LHCN-M2 (cell line): ENCODE measurements at places on chromosomes 6 and 20. TPM values are rescaled to one million over a fixed set of nuclear protein-coding genes. Genes with fewer than 3 reads are reported as not detected.

PLA2G7 gene
- total RNA-seq: not detected in 2 replicates

BMP7 gene
- not detected in 2 replicates for total RNA-seq

DNA sequence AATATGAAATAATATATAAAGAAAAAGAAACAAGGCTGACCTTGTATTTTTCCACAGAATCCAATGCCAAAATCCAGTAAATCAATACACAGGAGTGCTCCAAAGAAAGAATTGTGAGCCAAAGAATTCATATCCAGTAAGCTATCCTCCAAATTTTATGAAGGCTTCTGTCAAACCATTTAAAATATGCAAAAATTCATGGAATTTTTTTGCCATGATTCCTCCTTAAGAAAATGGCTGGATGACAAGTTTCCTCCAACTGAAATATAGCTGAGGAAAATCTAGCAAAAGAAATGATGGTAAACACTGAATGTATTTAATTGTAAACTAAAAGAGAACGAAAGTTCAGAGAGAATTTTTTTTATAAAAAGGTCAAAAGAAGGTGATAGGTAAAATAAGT lies 290.3 kb downstream of the UBE3D start:
- no peak for DNase-seq

DNA sequence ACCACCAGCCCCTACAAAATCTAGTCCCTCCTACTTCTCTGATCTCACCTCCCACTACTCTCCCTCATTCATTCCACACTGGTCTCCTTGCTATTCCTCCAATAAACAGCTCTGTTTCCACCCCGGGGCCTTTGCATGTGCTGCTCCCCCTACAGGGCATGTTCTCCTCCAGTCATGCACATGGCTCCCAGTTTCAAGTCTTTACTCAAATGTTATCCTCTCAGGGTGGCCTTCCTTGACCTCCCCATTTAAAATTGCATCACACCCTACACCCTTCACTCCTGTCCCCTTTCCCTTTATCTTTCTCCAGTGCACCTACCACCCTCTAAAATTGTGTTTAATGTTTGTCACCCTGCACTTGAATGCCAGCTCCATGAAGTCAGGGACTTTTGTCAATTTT lies 174.5 kb downstream of the MRPL14 start:
- no peak for DNase-seq

- no peak for DNase-seq
Observed at GRCh38 chr6:63567966-63568365, 4.3 kb upstream of the LOC128125822 start.

DNA sequence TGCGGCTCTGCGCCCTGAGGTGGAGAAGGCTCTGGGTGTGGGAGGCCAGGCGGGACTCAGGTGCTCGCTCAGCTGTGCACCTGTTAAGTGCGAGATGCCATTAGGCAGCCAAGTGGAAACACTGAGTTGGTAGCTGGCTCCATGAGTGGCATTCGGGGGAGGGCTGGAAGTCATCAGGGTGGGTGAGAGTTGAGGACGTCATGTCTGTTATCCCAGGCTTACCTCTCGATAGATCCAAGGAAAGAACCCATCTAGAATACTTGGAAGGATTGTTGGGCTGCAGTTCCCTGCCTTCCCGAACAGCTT lies 41.3 kb downstream of the TAF8 start:
- no peak for DNase-seq

DNA sequence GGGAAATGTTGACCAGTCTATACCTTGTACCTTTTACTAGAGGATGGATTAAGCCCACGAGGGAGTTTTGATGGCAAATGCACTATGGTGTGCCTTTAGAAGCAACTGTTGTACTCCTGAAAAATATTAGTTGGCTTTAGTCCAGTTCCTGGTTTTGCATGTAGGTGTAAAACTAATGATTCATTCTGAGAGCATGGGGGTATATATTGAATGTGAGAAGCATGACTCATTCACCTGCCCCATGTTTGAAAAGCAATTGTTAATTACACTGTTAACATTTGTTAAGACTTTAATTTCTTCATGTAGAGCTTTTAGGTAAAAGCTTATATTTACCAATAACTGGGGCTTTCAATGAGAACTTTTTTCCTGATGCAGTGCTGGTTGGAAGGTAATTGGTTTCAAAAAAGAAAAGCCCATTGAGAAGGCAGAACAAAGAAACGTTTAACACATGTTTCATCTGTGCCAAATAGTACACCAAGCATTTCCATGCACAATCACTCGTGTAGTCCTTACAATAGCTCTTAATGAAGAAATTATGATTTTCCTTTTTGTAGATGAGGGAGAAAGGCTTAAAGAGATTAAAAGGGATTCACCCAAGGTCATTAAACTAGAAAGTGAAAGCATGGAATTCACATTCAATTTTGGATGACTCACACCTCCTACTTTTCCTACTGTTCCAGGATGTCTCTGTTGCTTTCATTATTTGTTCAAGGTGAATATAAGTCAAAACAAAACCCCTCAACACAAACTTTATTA lies 134.1 kb downstream of the CCDC170 start:
- DNase-seq: no peak

DNA sequence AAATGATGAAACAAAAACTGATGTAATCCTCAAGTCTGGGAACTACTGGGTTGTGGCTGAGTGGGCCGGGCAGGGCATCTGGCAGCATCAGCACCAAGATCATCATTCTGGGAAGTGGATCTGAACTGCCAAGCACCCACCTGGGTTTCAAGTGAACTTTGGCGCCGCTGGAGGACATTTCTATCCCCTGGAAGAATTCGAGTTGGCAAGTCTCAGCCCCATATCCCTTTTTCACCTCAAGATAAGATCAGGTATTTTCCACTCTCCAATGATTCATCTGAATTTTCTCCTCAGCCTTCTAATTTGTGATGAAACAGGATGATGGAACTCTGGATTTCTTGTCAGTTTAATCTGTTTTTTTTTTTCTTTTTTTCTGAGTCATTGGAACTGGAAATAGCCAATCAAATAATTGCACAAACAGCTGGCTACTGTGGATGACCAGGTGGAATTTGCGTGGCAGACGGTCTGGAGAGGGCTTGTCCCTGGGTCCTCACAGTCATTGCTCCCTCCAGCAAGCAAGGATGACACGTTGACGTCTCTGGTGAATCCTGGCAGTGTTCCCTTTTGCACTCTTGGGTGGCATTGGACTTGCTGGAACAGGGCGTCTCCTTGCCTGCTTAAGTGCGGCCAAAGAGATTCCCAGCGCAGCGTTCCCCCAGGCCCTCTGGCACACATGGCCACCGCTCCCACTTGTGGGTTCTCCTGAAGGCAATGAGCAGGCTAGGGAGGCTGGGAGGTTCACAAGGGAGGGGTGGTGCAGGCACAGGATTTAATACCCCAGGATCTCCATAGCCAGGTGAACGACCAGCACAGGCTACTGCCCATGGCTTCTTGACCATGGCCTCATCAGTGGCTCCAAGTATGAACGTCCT lies 80.4 kb downstream of the DHX35 start:
- no peak for DNase-seq

DNA sequence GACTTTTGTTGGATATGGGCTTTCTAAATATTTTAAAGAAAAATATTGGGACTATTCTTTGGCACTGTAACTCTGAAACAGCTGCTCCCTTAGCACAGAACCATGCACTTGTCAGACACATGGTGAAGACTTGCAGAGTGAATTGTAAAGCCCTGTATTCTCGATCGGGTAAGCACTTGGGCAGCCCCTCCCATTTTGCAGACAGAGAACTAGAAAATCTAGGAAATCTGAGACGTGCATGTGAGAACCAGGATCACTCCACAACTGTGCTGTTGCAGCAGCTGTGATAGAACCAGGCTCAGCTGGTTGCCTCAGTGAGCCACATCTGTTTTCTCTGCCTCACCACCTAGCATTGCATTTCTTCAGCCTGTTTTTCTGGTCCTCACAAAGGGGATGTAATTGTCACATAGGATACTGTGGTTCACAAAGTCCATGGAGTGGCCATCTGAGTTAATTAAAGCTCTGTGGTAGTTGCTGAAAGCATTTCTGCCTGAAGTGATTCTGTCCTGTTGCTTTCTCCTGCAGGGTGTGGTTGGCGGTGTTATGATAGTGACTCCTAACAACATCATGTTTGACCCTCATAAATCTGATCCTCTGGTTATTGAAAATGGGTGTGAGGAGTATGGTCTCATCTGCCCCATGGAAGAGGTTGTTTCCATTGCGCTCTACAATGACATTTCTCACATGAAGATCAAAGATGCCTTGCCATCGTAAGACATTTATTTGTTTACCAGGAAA lies 71.8 kb upstream of the HINT3 start:
- peak; percentile 29 for DNase-seq
